Effector CD8-positive, alpha-beta T cell (primary cell): ENCODE measurements at places on chromosomes 6 and 20.

DNA sequence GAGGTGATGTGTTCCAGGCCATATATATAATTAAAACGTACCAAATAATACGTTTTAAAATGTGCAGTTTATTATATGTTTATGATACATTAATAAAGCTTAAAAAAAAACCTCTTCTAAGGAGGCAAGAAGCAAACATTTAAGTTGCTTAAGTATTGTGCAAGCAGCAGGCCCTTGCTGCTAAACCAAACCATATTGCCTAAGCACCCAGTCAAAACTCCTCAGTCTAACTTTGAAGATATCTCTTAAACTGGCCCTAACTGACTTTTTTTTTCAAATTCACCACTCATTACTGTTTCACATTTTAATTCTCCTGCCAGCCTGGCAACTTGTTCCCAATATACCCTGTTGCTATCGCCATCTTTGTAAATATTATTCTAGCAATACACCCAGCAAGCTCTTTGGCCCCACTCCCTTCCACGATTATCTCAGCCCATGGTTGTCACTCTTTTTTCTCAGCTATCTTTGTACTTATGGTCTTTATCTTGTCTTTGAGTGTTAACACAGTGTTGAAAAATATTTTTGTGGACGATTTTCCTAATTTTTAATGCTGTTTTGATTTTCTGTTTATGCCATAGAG is 60.9 kb downstream of the C6orf58 start:
- DNase-seq: no peak

DNA sequence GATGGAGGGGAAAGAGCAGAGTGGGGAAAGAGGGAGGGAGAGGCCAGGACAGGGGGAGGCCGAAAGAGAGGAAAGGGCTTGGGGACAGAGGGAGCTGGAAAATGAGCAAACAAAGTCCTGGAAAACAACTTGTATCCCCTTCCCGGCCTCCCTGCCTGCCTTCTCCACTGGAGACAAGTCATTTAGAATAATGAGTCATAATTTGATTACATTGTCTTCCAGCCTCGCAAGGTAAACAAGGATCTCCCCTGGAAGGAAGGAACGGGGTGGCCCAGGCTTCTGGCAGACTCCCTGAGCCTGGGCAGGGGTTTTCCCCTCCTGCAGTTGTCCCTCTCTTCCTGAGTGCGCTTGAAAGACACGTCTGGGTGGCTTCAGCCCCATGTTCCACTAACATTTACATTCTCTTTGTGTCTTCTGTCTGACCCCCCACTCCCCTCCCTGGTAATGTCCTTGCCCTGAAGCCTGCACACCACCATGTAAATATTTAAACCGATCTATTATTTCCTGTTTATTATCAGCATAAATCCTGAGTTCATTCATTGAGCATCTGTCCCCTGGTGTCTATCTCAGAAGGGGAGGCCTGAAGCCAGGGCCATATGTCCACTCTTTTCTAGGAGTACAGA is 12.1 kb upstream of the MRPS18A start:
- no peak for DNase-seq

DNA sequence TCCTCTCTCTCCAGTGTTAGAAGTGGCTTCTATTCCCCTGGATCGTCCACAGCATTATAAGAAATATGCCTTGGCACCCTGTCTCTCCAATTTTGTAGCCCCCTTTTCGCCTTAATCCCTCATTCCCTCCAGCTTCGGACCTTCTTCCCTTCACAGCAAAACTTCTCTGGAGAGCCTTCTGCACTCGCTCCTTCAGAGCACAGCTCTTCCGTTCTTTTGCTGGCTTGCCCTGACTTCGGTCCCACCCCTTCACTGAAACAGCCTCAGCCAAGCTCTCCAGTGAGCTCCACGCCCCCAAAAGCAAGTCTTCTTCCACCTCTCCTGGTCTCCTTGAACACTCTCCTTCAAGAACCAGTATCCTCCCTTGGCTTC is 134.7 kb upstream of the RNF24 start:
- no peak for DNase-seq

GRCh38 chr20:10079964-10080363 is 45.2 kb downstream of the ANKEF1 start:
- no peak for DNase-seq

DNA sequence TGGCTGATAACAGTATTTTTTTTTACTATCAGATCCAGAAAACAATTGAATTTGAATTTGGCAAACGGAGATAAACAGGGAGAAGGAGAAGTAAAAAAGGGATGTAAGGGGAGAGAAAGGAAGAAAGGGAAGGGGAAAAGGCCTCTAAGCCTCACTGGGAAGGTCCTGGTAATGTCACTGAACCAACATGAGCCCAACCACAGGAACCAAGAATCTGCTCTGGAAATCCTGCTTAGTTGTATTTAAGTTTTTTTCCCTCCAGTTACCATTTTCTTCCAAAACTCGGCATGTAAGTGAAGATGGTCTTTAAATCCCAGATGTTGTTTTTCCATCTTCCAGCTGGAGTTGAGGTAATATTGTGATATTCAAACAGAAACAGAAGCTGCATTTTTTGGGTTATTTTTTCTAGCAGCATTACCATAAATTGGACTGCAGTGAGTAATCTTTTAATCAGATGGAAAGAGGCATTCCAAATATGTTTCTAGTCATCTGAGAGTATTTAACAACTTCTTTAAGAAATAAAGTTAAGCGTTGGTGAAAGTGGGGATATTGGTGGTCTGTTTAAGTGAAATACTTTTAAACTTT is 91.1 kb downstream of the TXNDC5 start:
- DNase-seq: no peak

- DNase-seq: no peak
Observed at GRCh38 chr20:4234128-4234527, 218.8 kb upstream of the RNF24 start.

DNA sequence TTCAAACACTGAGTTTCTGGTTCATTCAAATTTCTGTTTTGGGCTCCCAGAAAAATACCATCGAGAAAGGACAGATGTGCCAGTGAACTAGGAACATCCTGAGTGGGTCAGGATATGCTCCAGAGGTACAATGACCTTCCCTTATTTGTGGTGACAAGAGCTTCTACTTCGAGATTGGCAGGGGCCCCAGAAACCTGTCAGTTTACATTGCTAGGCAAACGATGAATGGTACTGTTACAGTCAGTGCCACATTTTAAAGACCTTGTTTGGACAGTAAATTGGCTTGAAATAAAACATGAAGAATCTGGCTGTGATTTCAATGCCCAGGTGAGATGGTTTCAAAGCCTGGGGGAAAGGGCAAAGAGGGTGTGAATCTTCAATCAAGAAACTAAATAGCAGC is 454.5 kb upstream of the ID4 start:
- DNase-seq: no peak

- DNase-seq: no peak
Observed at GRCh38 chr6:15993716-15994228, 135.1 kb upstream of the MYLIP start.

DNA sequence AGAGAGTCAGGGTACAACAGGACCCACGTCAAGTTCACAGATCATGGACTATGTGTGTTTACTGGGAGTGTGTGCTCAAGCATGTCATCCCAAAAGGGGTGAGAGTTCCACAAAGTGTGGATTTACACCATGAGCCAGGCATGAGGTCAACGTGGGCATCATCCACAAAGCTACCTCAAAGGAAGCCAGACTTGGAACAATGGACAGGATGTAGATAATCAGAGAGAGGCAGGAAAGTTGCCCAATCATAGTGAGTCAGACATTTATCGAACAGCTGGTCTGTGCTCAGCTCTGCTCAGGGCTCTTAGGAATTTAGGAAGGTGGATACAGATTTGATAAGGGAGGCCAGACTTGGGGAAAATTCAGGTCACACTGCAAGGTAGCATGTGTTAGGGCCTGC is 317.2 kb upstream of the CDYL start:
- DNase-seq: no peak

GRCh38 chr20:54626126-54626525 is 150.7 kb downstream of the DOK5 start:
- DNase-seq: no peak

GRCh38 chr6:120410586-120410985 is 923.7 kb downstream of the TBC1D32 start:
- no peak for DNase-seq

GRCh38 chr20:48740292-48740649 is 87.5 kb downstream of the PREX1 start:
- DNase-seq: no peak

DNA sequence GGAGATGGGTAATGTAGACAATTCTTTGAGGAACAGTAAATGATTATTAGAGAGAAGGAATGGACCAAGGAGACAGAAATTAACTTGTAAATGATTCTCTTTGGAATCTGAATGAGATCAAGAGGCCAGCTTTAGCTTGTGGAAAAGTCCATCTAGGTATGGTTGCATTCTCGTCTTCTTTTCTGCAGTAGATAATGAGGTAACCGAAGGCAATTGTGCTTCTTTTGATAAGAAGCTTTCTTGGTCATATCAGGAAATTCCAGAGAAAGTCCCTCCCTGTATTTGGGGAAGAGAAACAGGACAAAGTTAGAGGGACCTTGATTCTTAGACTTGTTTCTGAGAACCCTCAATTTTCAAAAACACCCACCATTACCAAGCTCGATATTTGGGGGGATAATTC is 109.1 kb upstream of the PRSS16 start:
- no peak for DNase-seq

DNA sequence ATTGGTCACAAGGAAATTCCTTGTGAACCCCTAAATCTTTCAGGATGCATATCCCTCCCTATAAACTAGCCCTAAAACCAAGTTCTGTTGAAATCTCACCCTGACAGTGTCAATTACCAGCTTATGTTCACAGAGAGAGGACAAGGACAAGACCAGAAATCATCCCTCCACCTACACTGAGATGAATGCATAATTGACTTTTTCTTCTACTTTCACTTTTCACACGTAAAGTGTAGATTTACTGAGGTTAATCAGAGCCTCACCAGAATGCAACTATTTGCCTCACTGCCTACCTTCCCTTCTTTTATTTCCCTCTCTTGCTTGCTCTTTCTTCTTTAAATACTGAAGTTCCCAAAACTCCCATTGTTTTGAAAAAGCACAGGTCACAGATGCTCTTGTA is 15.3 kb upstream of the NKAIN2 start:
- DNase-seq: no peak

GRCh38 chr20:16930656-16931055 is 182.5 kb downstream of the OTOR start:
- no peak for DNase-seq

- no peak for DNase-seq
Observed at GRCh38 chr20:23404196-23404595, 17.1 kb downstream of the NAPB start.

GRCh38 chr6:72322771-72323170 is 299.1 kb upstream of the KCNQ5 start:
- DNase-seq: no peak

DNA sequence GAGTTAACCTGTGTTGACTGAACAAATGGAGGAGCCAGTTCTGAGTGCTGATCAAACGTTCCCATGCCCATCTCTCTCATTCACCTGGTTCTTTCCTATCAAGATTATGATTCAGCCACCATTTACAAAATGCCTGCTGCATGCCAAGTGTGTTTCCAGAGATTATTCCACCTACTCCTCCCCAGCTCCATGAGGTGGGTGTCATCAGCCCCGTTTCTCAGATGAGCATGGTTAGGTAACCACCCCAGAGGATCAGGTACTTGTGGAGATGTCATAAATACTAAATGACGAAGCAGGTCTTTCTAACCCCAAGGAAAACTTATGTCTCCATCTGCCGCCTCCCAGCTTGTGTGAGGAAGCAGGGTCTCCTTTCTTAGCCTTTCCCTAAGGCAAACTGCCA is 2.1 kb downstream of the BANF2 start:
- no peak for DNase-seq

- DNase-seq: no peak
Observed at GRCh38 chr6:154766288-154766687, 33.1 kb downstream of the SCAF8 start.

GRCh38 chr6:12506159-12506558 is 210.4 kb upstream of the PHACTR1 start:
- no peak for DNase-seq

- no peak for DNase-seq
Observed at GRCh38 chr6:148907573-148907972, 160.7 kb downstream of the UST start.

DNA sequence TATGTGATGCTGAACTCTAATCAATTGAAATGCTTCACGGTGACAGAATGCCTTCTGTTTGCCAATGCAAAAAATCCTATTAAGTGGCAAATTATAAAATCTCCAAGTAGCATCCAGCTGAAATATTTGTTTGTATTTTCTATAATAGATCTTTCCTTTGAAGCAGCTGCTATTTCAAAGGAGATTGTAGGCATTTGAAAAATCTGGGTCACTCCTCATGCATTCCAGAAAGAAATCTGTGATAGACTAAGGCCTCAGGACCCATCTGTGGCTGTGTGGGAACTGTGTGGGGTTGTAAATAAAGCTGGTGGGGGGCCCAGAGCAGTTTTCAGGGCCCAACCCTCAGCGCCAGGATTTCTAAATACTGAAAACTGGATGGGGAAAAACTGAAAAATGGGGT is 216.9 kb upstream of the ARG1 start:
- no peak for DNase-seq

GRCh38 chr20:8740265-8740664 is 328.6 kb upstream of the PLCB4 start:
- no peak for DNase-seq

DNA sequence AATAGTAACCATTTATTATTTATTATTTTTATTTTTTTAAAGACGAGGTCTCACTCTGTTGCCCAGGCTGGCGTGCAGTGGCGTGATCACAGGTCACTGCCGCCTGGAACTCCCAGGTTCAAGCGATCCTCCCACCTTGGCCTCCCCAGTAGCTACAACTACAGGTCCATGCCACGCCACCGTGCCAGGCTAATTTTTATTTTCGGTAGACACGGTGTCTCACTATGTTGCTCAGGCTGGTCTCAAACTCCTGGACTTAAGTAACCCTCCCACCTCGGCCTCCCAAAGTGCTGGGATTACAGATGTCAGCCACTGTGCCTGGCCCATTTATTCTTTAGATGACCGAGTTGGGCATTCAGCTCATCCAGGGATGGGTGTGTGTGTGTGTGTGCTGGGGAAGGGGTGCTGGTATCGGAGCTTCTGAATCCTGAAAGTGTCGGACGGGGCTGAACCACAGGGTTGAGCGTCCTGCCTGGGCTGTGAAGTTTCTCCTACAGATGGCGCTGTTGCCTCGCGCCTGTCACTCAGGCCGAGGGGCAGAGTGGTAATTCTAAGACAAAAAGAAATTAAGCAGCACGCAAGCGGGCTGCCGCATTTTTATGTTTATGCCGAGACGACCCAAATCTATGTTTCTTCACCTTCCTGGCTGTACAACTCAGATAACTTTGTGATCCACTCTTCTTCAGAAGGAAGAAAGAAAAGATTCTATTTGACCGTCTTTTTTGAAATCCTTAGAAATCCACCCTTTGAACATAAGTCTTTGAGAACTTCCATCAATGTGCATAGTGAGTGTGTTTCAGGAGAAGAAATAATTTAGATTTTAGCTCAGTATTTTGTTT is 252.8 kb downstream of the CDH26 start:
- peak; percentile 5 for DNase-seq
